Right forelimb (tissue), 1 donor: ENCODE measurements at places on chromosomes 16 and 17.

GRCh38 chr16:69438465-69438864 is 14.0 kb downstream of the CYB5B start:
- no peak for DNase-seq

DNA sequence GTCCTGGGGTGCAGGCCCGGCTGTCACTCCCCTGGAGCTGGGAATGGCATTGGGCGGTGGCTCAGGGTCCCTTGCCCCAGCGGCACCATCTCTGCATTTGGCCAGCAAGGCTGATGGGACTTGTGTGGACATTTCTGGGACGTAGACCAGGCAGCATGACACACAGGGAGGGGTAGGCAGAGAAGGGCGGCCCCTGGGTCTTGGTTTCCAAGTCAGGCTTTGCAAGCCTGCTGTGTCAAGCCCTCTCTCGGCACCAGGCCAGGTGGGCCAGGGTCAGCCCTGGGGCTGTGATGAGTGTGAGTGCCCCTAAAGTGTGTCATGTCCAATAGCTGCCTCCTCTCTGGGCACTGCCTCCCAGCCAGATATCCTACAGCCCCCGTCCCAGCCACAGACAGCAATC is 335.2 kb downstream of the SEC14L1 start:
- DNase-seq = no peak

DNA sequence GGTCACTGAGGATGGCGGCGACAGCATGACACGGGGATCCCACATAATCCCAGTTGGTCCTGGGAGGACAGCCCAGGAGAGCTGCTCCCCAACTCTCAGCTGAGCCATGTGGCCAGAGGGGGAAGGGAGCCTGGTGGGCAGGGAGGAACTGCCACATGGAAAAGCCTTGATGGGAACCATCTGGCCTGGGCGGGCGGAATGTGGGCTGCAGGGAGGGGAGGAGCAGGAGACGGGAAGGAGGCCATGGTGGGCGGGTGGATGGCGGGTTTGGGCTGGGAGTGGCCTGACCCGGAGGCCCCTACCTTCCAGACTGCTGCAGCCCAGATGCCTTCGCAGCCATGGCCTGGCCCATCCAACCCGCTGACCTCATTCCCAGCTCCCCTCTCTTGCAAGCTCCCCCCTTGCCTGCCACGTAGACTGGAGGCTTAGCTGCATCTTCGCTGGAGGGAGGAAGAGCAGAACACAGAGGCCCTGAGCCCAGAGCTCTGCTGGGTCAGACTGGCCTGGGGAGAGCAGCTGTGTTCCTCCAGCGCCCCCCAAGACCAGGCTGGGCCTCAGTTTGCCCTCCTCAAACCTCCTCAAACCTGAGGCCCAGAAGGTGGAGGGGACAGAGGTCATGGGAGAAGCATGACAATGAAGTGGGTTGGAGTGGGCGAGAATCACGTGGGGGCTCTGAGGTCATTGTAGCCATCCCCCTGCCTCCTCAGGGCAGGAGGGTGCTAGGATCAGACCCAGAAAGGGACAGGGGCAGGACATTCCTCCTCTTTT is 8.2 kb upstream of the COL1A1 start:
- peak; percentile 98 for DNase-seq

DNA sequence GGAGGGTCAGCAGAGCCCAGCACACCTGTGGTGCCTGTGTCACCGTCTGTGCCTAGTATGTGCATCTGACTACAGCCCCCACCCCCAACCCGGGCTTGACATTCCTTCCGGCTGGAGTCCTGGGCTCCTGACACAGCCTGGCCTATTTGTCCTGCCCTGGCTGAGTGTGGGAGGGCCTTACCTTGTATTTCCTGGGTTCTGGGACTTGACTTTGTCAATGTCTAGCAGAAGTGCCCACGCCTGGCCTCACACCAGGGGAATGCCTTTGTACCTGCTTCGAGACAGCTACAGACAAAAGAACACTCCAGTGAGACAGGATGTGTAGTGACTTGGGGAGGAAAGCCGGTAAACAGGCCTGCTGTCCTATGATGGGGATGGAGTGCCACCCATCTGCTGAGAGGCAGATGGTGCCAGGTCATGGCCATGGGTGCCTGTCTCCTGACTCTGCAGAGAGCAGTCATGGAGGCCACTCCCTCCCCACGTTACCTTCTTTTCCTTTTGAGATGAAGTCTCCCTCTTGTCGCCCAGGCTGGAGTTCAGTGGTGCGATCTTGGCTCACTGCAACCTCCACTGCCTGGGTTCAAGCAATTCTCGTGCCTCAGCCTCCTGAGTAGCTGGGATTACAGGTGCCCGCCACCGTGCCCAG is 42.8 kb downstream of the TNFRSF13B start:
- peak; percentile 27 for DNase-seq

- no peak for DNase-seq
Measured at GRCh38 chr16:49419006-49419405, 45.4 kb downstream of the C16orf78 start.

GRCh38 chr17:46020998-46021397 is 21.9 kb downstream of the STH start:
- no peak for DNase-seq

GRCh38 chr16:59655031-59655430 is 920.9 kb upstream of the GOT2 start:
- DNase-seq = no peak

- DNase-seq = no peak
Measured at GRCh38 chr16:59859676-59860402, 1125.7 kb upstream of the GOT2 start.

GRCh38 chr16:64132759-64133361 is 989.0 kb downstream of the CDH11 start:
- DNase-seq = no peak

- no peak for DNase-seq
Measured at GRCh38 chr16:54540525-54541180, 254.1 kb upstream of the IRX3 start.

GRCh38 chr16:69141014-69141413 is 8.6 kb downstream of the UTP4 start:
- no peak for DNase-seq

DNA sequence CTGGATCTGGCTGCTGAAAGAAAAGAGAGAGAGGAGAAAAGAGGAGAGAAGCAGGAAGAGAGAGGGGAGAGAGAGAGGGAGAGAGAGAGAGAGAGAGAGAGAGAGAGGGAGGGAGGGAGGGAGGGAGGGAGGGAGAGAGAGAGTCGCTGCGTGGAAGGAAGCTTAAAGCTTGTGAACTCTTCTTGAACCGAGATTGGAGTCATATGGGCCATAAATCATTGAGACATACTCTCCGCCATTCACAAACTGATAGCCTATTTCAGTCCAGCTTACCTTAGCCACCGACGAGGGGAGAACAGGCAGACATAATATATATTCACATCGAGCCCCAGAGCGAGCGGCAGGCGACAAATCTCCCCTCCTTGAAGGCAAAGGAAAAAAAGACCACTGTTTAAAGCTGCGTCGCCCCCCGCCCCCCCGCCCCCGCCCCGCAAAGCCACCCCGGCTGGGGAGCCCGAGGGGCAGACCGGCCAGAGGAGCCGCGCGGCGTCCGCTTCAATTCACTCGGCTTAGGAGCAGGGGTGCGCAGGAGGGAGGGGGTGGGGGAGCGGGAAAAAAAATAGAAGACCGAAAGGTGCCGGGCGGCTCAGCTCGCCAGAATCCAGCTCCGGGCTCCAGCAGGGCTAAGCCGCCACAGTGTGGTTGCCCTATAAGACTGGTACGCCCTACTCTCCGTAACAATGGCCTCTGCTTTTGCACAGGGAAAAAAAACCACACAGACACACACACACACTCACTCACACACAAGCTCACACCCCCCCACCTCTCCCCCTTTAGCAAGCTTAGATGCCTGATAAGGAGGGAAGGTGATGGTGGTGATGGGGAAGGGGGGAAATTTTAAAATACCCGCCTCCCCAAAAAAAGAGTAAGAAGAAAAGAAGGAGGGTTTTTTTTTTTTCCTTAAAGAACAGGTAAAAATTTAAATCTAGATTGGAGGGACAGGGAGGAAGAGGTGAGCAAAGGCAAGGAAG is 10.6 kb upstream of the HOXB2 start:
- no peak for DNase-seq

- no peak for DNase-seq
Measured at GRCh38 chr17:47686664-47687327, 7.2 kb upstream of the TBKBP1 start.

DNA sequence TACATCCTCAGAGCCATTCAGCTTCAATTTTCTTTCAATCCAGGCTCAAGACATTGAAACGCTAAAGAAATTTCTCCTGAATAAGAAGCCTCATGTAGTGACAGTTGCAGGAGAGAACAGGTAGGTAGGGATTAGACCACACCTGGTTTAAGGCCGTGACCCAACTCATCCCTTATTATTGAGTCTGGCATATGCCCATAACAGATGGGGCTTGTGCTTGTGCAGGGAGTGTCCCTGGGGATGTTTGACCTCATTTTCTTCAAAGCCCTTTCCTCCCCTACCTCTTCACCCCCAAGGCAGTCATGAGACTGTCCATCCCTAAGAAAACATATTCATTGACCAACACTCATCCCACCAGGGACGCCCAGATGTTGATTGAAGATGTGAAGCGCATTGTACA is 24.3 kb downstream of the SUPT6H start:
- no peak for DNase-seq

DNA sequence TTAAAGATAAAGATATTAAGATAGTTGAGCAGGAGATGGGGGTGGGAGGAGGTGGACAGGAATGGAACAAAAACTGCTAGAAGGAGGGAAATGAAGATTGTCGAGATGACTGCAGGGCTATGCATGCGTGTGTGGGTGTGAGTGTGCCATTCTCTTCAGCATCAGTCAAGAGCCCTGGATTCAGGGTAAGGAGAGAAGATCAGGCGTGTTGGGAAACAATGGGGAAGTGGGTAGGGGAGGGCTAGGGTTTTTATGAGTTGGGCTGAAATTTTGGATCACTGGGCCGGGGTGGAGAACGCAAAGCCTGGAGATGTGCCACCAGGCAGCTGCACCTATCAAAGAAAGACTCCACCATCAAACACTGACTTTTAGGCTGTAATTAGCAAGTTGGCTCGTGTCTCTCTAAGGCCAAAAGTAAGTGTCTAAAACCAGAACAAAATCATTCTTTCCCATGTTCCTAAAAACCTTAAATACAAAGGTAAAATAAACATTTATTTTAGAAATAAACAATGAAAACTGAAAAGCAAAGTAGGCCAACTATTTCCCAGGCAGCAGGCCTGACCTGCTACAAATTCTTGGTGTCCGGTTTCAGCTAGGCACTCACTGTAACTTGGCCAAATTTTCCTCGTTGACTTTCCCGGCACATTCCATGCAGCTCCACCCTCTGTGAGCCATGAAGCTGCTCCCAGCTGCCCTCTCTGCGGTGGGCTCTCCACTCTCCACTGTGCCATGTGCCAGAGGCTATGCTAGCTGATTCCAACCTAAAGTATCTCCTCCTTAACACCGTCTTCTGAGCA is 4.2 kb downstream of the CDRT4 start:
- DNase-seq = peak; percentile 72

DNA sequence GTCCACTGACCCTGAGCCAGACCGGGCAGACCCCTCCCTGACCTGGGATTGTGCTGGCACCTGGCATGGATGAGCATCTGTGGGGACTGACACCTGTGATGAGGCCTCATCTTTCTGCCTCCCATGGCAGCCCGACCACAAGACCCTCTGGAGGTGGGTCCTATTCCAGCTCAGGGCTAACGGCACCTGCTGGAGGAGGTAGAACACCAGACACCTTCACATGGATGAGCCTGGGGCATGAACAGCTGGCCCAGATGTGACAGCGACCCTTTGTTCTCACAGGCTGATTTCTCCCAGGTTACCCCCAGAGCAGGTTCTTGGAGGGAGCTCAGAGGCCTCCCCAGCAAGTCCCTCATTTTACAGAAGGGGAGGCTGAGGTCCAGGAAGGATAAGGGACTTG is 46.4 kb upstream of the PIK3R6 start:
- DNase-seq = no peak

DNA sequence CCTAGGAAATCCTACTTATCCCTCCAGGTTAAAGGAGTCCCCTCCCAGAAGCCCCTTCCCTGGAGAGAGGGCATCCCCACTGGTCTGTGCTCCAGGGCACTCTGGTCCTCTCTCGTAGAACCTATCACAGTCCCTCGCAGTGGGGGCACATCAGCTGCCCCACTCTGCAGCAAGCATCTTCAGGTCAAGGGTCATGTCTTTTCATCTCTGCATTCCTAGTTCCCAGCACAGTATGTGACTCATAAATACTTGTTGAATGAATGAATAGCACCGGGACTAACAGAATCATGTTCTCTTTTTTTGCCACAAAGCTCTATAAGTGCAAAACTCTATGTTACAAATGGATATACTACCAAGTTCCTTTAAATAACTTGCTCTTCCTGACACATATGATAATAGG is 36.0 kb downstream of the RNF157 start:
- DNase-seq = no peak

GRCh38 chr17:28282596-28282995 is 36.4 kb upstream of the TMEM97 start:
- DNase-seq = no peak

- DNase-seq = no peak
Measured at GRCh38 chr16:84543253-84543652, 38.8 kb upstream of the MEAK7 start.

DNA sequence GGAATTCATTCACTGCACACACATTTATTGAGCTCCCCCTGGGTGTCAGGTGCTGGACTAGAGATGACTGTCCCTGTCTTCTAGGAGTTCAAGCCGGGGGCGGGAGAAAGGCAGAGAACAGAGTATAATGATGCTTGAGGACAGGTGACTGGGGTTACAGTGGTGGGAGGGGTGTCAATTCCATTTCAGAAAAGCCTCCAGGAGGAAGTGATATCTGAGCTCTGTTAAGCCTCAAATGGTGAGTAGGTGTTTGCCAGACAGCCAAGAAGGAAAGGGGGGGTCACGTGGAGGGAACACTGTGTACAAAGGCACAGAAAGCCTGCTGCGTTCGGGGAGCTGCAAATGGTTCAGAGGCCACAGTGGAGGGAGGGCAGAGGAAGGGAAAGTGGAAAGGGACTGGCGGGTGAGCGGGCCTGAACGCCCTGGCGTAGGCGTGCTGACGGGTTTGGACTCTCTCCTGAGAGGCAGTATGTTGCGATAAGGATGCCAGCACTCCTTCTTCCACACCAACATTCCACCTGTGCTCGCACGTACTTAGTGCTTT is 9.7 kb upstream of the NXPH3 start:
- no peak for DNase-seq

- DNase-seq = no peak
Measured at GRCh38 chr17:41750862-41751261, 16.4 kb upstream of the HAP1 start.

GRCh38 chr16:54067322-54068065 is 219.1 kb downstream of the IRX3 start:
- DNase-seq = no peak

DNA sequence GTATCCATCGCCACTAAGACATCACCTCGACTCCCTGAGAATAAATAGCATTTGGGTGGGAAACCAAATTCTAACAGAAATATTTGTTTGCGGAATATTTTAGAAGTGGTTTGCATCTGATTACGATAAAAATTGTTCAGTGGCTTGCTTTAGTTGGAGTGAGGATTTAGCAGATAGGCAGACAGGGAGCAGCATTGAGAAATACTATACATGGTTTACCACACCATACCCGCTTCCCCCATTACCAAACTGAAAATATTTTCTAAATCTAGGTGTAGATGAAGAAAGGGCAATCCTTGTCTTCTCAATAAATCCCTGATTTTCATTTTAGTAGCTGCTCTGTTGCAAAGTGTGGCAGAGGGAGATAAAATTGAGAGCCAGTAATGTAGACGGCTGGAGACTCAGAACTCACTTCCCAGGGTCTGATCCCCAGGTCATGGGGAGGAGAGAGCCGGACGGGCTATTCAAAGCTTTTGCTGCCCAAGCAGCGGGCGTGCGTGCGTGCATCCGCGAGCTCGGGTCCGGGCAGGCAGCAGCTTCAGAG is 808 bp upstream of the BAHCC1 start:
- DNase-seq = no peak

- DNase-seq = no peak
Measured at GRCh38 chr17:81891303-81891552, 158 bp downstream of the ALYREF start.

- no peak for DNase-seq
Measured at GRCh38 chr17:45398800-45399199, 33.9 kb downstream of the ARHGAP27 start.
